T follicular helper cell (primary cell): ENCODE measurements at places on chromosomes 3 and 15.

DNA sequence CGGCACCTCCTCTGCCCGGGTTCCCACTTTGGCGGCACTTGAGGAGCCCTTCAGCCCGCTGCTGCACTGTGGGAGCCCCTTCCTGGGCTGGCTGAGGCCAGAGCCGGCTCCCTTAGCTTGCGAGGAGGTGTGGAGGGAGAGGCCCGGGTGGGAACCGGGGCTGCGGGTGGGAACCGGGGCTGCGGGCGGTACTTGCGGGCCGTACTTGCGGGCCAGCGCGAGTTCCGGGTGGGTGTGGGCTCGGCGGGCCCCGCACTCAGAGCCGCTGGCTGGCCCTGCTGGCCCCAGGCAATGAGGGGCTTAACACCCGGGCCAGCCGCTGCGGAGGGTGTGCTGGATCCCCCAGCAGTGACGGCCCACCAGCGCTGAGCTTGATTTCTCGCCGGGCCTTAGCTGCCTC lies 14.4 kb upstream of the DAPK2 start:
- DNase-seq: no peak

GRCh38 chr3:77150028-77150427 lies 110.1 kb downstream of the ROBO2 start:
- no peak for DNase-seq

GRCh38 chr15:65653801-65654521 lies 32.2 kb downstream of the SLC24A1 start:
- DNase-seq: no peak

GRCh38 chr3:85560088-85560785 lies 601.4 kb downstream of the CADM2 start:
- DNase-seq: no peak

- DNase-seq: no peak
Observed at GRCh38 chr3:188345223-188345622, 191.3 kb downstream of the LPP start.

- no peak for DNase-seq
Observed at GRCh38 chr3:10717756-10718155, 98.3 kb upstream of the SLC6A11 start.

- DNase-seq: no peak
Observed at GRCh38 chr3:46356276-46356675, 2.4 kb downstream of the CCR2 start.

DNA sequence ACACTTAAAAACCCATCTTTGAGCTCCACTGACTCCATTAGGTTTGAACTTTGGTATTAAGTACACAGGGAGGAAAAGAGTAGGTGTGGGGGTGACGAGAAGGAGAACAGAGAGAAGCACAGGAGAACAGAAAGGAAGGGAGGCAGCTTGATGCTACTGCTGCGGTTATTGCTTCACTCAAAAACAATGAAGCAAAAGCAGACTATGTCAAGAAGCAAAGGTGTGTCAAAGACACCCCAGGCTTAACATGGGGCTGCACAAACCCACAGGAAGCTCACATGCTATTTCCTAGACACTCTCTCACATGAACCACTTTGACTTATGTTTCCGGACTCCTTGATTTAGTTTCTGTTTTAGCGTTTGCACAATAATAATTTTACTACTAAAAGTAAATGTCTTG lies 961.0 kb upstream of the CFAP20DC start:
- DNase-seq: peak; percentile 29

- no peak for DNase-seq
Observed at GRCh38 chr15:31930967-31931366, 99.3 kb upstream of the CHRNA7 start.

GRCh38 chr3:67713764-67714469 lies 59.5 kb upstream of the SUCLG2 start:
- DNase-seq: no peak

GRCh38 chr3:46705022-46705530 lies 3.9 kb downstream of the TMIE start:
- peak; percentile 50 for DNase-seq

GRCh38 chr3:192514754-192515663 lies 212.3 kb downstream of the FGF12 start:
- no peak for DNase-seq

- DNase-seq: no peak
Observed at GRCh38 chr15:62456011-62456920, 291.2 kb upstream of the C2CD4B start.

- DNase-seq: no peak
Observed at GRCh38 chr3:55968331-55968730, 481.2 kb upstream of the WNT5A start.

DNA sequence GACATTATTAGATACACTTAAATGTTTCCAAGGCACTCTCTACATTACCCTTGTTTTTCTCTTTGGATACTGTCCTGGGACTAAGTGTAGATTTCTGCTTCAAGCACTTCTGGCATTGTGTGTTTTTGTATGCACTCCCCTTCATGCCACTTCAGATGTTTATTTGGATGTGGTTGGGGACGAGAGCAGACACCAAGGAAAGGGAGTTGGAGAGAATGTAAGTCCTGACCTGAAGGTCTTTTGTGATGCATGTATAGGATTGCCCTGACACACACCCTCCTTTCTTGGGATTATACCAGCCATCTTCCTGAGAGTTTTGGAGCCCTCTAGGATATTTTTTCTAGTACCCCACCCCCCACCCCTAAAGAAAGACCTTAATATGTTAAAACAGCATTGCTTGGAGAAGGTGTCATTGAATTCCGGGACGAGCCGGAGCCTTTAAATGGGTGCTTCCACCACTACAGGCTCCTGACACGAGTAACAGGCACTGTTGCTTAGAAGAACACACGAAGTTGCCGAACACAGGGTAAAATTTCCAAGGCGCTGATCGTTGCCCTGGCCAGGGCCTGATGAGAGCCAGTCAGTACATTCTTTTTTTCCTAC lies 22.7 kb downstream of the PSMD6 start:
- DNase-seq: no peak

DNA sequence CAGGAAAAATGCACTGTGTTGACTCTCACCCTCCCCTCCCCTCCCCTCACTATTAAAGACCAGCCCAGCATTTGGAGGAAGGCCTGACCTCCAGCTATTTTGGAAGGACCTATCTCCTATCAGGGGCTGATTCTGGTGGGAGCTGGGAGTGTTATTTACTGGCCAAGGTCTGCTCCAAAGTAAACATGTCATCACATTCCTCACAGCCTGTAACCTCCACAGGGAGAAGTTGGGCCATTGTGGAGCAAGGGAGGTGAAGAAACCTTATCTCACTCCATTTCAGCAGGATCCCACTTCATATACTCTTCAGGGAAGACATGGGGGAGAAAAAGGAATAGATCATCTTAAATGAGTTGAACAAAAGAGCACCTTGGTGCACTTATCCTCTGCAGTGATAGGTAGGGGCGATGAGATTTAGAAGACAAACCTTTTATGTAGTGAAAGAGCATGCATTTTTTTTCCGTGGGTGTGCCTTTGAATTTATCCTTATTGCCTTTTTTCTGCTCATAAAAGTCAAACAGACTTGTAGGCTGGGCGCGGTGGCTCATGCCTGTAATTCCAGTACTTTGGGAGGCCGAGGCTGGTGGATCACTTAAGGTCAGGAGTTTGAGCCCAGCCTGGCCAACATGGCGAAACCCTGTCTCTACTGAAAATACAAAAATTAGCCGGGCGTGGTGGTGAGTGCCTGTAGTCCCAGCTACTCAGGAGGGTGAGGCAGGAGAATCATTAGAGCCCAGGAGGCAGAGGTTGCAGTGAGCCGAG lies 15.6 kb upstream of the FLNB start:
- no peak for DNase-seq

DNA sequence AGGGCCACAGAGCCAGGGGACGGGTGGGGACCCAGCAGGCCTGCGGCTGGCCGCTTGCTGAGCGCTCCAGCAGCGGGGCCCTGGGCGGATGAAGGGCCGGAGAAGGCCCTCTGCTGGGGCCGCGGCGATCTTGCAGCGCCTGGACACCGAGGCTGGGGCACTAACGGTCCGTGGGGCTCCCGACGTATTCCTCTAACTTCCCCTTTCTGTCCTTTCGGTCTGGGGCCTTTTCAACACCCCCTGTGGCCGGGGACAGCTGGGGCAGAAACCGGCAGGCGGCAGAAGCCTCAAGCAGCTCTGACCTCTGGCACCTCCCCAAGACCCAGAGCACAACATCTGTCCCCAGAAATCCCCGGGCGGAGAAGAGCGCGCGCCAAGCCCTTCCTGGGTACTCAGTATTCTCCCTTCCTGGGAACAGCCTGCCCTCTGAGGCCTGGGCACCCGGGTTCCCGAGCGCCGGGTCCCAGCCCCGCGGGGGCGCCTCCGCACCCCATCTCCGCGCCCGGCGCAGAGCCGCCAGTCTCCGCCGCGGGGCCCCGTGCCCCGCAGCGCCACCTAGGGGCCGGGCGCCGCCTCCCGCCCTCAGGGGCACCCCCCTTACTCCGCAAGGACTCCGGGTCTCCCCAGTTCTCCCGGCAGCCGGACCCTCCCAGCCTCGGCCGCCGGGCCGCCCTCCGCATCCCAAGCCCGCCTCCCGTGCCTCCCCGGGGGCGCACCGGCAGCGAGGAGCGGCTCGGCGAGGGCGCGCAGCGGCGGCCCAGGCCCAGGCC lies 582 bp upstream of the SLCO3A1 start:
- DNase-seq: peak; percentile 64

GRCh38 chr3:172355836-172356235 lies 92.4 kb downstream of the GHSR start:
- DNase-seq: no peak
